ENCODE measurements at places on chromosomes 11 and 22.

- peak; percentile 69 for DNase-seq
Observed at GRCh38 chr11:22192642-22193347, at the start of gene ANO5. Gene ANO5, plus strand, starts transcription at chr11:22193085. Its CDS starts 408 bp downstream, at chr11:22193493.

DNA sequence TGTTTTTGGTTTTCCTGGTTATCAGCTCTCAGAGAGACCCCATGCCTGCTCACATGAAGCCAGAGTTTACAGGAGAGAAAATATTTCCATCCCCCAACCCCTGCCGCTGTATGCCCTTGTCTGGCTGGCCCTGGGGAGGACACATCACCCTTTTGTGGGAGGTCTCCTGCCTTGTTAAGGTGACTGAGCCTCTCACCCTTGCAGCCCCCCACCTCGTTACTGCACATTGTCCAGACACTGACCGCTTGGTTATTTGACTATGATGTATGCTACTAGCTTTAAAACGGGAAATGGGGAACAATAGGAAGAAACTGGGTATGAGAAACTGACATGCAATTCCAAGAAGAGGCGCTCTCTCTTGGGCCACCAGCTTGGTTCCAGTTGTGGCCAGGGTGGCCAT is 51.1 kb upstream of the RFPL3 start:
- no peak for DNase-seq

- DNase-seq = no peak
Observed at GRCh38 chr11:3036419-3036818, 20.8 kb downstream of the CARS1 start.

GRCh38 chr11:70432065-70432464 is 33.7 kb downstream of the CTTN start:
- no peak for DNase-seq

DNA sequence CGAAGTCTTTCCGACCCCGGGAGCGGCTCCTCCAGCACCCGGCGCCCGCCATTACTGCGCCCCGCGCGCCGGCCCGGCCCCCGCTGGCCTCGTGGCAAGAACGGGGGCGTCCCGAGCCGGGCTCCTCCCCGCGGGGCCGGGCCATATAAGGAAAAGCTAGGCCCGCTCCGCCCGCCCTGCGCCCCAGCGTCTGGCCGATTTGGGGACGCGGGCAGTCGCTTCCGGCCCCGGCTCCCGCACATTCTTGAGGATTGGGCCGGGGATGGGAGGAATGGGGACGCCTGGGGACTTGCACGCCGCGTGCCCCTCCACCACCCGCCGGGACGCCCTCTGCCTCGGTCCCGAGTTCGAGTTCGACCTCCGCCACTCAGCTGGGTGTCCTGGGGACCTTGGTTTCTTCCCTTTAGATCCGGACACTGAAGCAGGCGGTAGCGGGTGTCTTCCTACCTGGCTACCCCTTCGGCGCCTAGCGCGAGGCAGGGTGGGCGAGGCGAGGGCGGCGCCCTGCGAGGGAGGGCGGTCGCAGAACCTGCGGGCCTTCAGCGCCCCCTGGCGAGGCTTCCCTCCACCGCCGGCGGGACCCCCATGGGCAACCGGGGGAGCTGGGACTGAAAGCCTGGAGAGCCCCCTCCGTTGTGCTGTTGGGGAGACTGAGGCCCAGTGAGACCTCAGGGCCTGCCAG is 3.8 kb downstream of the SMTN start:
- peak; percentile 75 for DNase-seq

- DNase-seq = no peak
Observed at GRCh38 chr11:134562196-134562595, 150.2 kb upstream of the B3GAT1 start.

GRCh38 chr11:43738600-43739409 is 58.3 kb downstream of the HSD17B12 start:
- DNase-seq = no peak

- DNase-seq = no peak
Observed at GRCh38 chr11:737366-737765, 9.9 kb upstream of the TALDO1 start.

GRCh38 chr22:47786650-47787290 is 1024.3 kb downstream of the TBC1D22A start:
- no peak for DNase-seq

DNA sequence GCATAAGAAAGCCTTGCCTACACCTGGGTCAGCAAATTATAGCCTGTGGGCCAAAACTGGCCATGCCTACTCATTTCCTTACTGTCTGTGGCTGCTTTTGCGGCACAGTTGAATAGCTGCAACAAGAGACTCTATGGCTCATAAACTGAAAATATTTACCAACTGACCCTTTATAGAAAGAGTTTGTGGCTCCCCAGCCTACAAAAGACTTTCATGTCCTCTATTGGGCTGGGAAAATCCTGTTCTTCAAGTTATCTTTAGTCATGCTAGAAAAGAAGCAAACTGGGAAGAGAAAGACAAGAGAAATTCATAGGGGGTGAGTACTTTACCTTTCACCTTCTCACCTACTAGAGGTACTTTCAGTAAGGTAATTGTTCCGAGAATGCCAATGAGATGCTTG is 175.1 kb downstream of the SWAP70 start:
- no peak for DNase-seq

- peak; percentile 54 for DNase-seq
Observed at GRCh38 chr11:72309074-72309598, 65.2 kb upstream of the PHOX2A start.

GRCh38 chr11:12827369-12827768 is 153.1 kb downstream of the TEAD1 start:
- DNase-seq = no peak

GRCh38 chr22:21714786-21715185 is 20.8 kb downstream of the YPEL1 start:
- DNase-seq = no peak

GRCh38 chr11:2298131-2298794 is 3.5 kb downstream of the C11orf21 start:
- DNase-seq = no peak

GRCh38 chr11:64801158-64801464 is 1.9 kb downstream of the MAP4K2 start:
- no peak for DNase-seq

GRCh38 chr11:78931891-78932290 is 357.2 kb upstream of the NARS2 start:
- no peak for DNase-seq

- no peak for DNase-seq
Observed at GRCh38 chr11:117197006-117197405, 2.2 kb upstream of the TAGLN start.

DNA sequence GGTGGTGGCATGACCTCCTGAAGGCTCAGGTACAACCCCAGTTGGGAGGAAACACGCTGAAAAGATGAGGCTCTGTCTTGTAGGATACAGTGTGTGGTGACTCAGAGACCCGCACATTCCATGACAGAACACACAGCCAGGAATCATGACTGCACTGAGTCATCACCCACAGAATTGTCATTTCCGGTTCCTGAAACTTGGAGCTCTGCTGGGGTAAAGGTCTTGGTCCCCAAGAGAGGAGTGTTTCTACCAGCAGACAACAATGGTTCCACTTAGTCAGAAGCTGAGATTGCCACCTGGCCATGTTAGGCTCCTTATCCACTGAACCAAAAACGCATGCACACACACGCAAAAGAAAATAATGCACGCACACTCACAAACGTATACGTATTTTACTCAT is 31.5 kb upstream of the CYB5R3 start:
- DNase-seq = no peak

DNA sequence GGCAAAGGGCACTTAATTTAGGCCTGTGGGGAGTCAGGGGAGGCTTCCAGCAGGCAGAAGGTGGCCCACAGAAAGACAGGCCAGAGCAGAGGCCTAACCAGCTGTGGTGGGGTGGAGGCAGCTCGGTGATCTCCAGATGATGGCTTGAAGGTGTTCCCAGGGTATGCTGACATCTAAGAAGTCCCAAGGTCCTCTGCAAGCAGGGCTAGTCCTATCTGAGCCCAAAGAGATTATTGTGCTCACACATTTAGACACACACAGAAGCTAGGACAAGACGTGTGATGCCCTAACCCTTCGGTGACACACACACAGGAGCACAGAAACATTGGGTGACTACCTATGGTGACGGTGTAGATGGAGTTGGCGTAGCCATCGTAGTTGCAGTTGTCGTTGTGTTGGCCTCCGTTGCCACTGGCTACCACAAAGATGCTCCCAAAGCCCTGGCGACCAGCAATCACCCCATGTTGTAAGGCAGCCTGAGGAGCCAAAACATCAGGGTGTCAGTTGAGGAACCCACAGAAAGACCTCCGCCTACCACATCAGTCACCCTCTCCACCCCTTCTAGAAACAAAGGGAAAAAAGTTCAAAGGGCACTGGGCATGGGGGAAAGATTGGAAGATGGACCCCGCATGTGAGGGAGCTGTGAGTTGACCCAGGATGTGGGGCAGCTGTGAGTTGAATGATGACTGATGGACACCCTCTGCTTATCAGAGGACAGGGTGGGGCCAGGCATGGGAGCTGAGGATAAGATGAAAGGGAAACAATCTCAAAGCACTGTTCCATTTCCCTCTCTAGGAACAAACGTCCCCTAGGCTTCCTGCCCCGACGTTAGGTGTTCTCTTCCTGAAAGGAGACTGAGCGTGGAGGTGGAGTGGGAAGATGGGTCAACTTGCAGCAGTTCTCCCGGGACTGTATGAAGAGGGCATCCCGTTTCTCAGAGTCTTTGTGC is 7.9 kb downstream of the PCSK7 start:
- DNase-seq = no peak

- no peak for DNase-seq
Observed at GRCh38 chr22:20295262-20296064, 24.4 kb downstream of the DGCR6L start.

GRCh38 chr22:33975841-33976240 is 55.6 kb upstream of the LARGE1 start:
- DNase-seq = no peak

- no peak for DNase-seq
Observed at GRCh38 chr11:66066751-66067150, 3.3 kb upstream of the PACS1 start.

- no peak for DNase-seq
Observed at GRCh38 chr11:1875093-1875850, 16.4 kb downstream of the PRR33 start.

- peak; percentile 23 for DNase-seq
Observed at GRCh38 chr11:116993599-116993998, 104.6 kb downstream of the SIK3 start.

DNA sequence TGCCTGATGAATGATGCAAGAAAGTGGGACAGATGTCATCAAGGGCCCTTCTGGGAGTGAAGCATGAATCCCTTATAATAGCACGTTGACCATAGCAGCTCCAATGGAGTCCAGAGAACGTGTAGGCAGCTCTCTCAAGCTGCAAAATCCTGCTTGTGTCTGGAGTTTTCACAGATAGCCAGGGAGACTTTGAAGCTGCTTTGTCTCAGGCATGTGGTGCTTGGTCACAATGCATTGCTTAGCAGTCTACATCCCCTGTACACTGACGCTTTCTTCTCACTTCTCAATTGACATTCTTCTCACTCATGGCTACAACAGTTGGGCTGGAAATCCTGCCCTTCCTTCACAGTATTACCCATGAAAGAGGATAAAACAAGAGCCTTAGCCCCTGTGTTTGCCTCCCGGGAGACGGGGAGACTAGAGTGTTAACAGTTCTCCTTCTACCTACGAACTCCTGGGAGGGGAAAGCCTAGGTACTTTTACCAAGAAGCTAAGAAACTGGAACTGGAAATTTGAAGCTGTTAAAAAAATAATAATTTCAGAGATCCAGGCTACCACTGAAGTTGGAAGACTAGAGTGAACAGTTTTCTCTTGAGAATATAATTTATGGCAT is 20.7 kb upstream of the MMP7 start:
- peak; percentile 6 for DNase-seq

GRCh38 chr11:107151579-107151978 is 133.3 kb upstream of the GUCY1A2 start:
- DNase-seq = no peak

- DNase-seq = no peak
Observed at GRCh38 chr11:73388265-73389133, 12.3 kb downstream of the RELT start.

DNA sequence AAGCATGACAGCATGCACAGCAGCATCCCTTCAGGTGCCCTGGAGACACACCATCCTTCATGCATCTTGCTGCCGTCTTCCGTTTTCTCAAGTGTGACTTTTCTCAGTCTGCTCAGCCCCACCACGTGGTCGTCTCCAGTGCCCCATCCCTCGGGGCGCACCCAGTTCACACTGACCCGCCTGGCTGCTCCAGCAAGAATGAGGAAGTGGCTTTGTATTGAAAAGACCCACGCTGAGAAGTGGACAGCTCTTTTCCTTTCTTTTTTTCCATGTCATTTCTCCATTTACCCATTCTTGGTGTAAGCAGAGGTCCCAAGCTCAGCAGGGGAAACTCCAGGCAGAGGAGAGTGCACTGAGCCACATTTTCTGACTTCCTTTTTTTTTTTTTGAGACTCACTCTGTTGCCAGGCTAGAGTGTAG is 14.5 kb downstream of the SERPINH1 start:
- DNase-seq = no peak

DNA sequence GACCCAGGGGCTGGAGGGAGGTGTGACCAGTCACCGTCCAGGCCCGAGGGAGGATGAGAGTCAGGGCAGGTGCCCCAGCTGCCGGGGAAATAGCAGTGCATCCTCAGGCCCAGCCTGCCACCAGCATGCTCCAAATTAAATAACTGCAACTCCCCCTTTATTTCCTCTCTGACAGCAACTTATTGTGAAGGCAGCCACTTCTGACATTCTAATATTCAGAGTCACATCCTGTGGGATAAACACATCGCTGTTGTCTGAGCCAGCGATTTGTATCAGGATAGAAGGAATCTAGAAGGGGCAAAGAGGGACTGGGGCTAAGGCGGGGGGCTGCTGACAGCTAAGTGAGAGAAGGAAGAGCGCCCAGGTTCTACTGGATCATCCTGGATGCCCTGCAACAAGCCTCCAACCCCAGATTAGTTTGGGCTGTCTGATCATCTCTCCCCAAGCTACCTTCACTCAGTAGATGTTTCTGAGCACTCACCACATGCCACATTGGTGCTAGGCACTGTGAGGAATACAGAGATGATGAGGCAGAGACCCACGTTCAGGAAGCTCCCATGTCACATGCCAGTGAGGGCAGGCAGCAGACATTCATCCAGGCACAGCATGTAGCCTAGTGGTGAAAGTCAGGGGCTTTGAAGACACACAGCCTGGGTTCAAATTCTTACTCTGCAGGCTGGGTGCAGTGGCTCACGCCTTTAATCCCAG is 214.1 kb downstream of the BUD13 start:
- DNase-seq = no peak

GRCh38 chr11:124207102-124207792 is 24.1 kb downstream of the OR10D3 start:
- DNase-seq = no peak

- no peak for DNase-seq
Observed at GRCh38 chr11:30868626-30869081, 282.5 kb upstream of the MPPED2 start.

- DNase-seq = no peak
Observed at GRCh38 chr11:65870706-65871681, 1.6 kb downstream of the EFEMP2 start.

- DNase-seq = no peak
Observed at GRCh38 chr22:19871023-19871844, 16.6 kb upstream of the GNB1L start.
